ENCODE measurements at places on chromosomes 6 and 20.

DNA sequence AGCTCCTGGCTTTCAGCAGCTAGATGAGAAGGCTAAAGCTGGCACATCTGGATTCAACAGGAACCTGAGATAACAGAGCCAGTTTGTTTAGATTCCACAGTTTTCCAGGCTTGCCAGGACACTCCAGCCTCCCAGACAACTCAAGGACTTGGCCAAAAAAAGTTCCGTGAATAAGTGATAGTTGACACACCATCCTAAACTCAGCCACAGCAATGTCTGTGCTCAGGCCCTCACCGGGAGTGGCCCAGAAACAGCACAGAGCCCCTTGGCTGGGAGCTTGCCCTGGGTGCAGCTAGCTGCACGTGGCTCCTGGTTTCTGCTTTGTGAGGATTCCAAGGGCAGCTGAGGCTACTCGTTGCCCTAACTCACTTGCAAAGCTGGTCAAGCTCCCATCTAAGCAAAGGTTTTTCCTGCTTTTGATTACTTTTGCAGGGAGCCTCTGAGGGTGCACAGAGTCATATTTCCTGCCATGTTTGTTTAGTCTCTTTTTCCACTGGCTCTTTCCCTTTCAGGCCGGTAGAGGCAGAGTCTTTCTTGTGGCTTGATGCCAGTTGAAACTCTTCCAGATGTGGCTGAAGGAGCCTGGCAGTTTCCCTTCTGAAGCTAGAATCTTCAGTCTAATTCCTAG, 118.3 kb upstream of the ECI2 start:
- no peak for DNase-seq

- no peak for DNase-seq
These were observed 906.8 kb upstream of the CITED2 start for GRCh38 chr6:140281236-140281635.

DNA sequence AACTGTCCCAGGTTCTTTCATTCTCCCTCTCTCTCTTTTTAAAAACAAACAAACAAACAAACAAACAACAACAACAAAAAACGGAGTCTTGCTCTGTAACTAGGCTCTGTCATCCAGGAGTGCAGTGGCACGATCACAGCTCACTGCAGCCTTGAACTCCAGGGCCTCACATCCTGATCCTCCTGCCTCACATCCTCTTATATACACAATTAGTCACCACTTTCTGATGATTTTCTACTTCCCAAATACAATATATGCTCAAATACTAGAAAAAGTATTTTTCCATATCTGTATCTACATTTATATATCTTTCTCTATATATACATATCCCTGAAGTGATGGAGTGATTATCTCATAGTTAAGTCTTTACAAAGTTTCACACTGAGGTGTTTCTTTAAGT, 170.7 kb downstream of the EPHA7 start:
- no peak for DNase-seq

- DNase-seq: no peak
These were observed 13.3 kb downstream of the DNMT3B start for GRCh38 chr20:32775336-32775991.

GRCh38 chr6:157107915-157108651, 215.2 kb downstream of the TMEM242 start:
- no peak for DNase-seq

- DNase-seq: no peak
These were observed 13.2 kb upstream of the NEDD9 start for GRCh38 chr6:11245381-11246256.

- no peak for DNase-seq
These were observed 16.3 kb upstream of the CST9L start for GRCh38 chr20:23584434-23585199.

DNA sequence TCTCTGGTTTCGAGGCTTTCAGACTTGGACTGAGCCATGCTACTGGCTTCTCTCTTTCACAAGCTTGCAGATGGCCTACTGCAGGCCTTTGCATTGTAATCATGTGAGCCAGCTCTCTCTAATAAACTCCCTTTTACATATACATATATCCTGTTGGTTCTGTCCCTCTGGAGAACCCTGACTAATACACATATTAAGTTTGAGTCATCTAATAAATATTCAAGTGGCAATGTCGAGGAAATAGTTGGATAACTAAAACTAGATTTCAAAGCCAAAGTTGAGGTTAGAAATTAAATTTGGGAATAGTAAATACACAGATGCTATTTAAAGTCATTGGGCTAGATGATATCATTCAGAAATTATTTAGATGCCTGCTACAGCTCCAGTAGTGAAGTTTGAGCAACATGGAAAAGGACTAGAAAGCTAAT, 1343.4 kb downstream of the GRIK2 start:
- DNase-seq: no peak

- no peak for DNase-seq
These were observed 58.9 kb downstream of the TMEM200A start for GRCh38 chr6:130424710-130425109.

GRCh38 chr6:158441716-158442215, 118.1 kb upstream of the TMEM181 start:
- DNase-seq: no peak

DNA sequence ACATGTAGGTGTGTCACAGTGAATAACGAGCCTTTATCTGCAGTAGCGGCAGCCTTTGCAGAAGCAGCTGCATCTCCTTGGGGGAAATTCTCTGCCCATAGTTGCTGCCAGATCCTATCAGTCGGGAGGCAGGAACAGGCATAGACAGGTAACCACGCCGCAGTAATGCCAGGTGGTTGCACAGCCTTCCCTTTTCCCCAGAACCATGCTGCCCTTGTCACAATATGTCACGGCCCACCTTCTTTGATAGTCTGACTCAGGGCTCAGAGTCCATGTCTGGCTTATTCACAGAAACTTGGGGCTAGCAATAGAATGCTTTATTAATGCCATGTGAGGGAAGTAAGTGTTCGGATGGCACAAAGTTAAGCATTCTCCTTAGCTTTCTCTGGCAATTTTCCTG, 76.6 kb downstream of the F13A1 start:
- no peak for DNase-seq

GRCh38 chr6:42520786-42521607, 42.8 kb upstream of the UBR2 start:
- no peak for DNase-seq

DNA sequence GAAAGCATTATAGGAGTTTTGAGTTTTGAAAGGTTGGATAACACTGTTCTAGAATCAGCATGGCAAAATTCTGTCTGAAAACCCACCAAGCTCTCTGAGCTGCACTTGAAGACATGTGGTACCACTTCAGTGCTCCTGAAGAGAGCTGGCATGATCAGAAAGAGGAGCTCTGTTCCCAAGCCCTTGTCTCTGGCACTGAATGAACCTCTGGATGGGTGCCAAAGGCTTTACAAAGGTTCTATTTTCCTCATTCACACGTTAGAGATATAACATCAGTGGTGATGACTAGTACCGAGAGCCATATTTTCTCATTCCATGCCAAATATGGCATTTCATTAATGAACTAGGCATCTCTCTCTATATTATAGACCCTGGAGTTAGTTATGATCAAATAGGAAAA, 301.8 kb upstream of the ID4 start:
- DNase-seq: no peak

- no peak for DNase-seq
These were observed 81.3 kb downstream of the AFDN start for GRCh38 chr6:167907837-167908681.

DNA sequence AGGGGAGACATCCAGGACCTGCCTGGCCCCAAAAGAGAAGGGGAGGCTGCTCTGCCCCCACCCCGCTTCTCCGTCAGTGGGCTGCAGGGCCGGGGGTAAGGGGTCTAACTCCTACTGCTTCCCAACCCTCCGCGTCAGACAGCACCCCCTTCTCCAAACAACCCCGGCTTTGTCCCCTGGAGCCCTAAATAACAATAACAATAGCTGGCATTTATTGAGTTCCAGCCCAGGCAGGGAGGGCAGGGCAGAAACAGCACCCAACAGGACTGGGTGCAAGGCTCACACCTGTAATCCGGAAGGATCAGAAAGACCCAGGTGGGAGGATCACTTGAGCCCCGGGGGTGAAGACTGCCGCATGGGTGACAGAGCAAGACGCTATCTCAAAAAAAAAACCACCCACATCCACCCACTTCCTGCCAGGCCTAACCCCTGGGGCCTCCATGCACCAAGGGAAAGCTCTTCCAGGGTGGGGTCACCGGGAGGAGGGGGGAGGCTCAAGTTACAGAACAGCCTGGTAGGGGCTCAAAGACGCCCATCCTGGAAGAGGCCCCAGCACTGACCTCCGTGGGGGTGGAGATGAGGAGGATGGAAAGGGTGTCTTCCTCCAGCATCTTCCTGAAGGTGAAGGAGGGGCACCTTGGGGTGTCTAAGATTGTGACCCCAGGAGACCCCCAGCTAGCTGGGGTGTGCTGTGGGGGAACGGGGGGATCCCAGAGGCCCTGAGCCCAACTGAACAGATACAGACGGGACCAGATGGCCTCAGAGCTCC, 1.3 kb upstream of the FNDC11 start:
- DNase-seq: no peak

DNA sequence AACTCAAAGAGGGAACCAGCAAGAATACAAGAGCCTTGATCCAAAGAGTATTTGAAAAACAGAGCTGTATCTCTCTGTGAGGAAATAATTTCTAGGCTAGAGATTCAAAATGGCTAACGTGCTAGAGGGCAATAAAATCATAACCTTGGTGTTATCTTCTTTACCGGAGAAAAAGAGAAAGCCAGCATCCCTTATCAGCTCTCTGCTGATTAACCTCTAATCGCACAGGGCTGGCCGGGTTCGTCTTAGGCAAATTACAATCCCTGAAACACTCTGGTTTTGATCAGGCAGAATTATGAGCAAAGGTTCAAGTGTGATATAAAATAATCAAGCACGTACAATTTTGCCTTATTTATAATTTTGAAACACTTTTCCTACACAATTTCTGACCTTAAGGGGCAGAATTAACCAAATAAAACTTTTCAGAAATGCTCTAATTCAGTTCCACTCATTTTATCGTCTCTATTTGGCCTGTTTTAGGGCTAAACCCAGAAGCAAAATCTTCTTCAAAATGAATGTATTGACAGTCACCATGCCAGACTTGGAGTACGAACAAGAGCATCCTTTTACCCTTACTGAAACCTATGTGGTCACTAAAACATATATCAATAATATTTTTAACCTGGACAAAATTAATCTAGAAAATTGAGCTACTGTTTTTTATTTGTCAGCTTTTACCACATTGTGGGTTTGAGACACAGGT, 13.7 kb downstream of the PSMB9 start:
- DNase-seq: no peak

DNA sequence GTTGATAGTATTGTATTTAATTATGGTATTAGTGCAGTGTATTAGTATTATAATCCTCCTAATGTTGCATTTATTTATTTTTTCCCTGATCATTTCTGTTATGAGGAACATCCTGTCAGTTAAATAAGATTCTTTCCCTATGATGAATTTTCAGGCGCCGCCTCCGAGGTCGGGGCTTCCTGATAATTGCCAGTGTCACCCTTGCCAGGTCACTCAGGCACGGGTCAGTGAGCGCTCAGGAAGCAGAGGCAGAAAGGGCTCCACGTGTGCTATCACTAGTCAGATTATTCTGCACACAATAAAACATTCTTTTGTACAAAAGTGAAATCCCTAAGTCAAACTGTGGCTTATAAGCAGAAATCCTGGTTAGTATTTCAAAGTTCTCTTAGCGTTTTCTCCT, 64.8 kb downstream of the TSHZ2 start:
- DNase-seq: no peak

GRCh38 chr20:14374196-14374595, 36.8 kb upstream of the FLRT3 start:
- no peak for DNase-seq

DNA sequence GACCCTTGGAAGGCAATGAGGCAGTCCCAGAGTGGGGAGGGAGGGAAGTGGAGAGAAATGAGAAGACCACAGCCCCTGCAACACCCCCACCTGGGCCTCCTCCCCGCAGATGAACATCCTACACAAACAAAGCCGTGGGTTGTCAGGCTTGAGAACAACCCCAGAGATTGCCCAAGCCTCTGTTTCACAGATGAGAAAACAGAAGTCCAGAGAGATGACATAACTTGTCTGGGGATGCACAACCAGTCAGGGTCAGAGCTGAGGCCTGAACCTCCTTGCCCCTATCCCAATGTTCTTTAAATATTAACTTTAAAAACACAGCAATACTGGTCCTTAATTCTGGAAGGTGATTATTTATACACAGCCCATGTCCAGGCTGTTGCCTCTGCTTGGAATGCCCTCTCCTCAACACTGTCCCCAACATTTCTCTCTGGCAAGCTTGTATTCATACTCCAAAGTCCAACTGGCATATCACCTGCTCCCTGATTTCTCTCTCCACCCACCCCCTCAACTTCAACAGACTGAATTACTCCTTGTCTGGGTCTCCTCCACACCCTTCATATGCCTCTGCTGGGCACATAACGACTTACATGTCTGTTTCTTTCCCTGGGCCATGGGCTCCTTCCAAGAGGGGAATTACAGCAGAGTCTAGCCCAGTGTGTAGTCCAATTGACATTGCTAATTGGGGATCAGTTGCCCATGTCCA, 135.5 kb upstream of the LRFN2 start:
- DNase-seq: no peak

GRCh38 chr6:126716032-126716431, 376.1 kb downstream of the CENPW start:
- DNase-seq: no peak

- no peak for DNase-seq
These were observed 6.4 kb upstream of the MICAL1 start for GRCh38 chr6:109461733-109462526.

- DNase-seq: no peak
These were observed 90.6 kb downstream of the MRPL14 start for GRCh38 chr6:44036699-44037101.

GRCh38 chr6:160494576-160494975, 146.4 kb downstream of the SLC22A3 start:
- no peak for DNase-seq

DNA sequence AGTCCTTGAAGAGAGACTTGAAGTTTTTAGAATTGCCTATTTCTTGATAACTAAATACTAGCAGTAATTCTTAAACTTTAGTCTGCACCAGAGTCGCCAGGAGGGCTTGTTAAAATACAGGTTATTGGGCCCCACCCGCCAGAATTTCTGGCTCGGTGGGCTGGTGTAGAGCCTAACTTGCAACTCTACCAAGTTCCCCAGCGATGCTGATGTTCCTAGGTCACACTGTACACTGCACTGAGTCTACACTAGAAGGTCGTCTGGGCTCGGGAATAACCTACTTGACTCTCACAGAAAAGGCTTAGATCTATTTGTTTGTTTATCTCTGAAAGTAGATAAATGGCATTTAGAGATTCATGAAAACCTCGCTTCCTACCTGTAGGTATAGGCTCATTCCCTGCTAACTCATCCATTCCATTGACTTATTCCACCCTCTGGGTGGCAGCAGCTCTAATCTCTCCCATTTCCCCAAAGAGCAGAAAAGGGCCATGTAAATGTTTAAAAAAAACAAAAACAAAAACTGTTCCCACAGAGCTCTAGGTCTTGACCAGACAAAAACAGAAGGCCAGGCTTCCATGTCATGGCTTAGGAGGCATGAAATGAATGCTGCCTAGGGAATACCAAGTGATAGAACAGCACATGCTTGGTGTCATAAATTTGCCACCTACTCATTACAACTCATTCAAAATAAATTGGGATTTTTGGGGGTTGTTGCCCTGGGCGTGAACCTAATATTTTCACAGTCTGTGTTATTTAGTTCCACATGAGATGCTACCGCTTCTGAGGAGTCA, 292.1 kb downstream of the ADGB start:
- no peak for DNase-seq

Measured in activated T-helper 1 cell treated with anti-CD3 and anti-CD28 coated beads, Interleukin-2, amount 50 U/mL, for 16 hours (primary cell).